Effector memory CD8-positive, alpha-beta T cell (primary cell): ENCODE measurements at places on chromosomes 1 and 21.

DNA sequence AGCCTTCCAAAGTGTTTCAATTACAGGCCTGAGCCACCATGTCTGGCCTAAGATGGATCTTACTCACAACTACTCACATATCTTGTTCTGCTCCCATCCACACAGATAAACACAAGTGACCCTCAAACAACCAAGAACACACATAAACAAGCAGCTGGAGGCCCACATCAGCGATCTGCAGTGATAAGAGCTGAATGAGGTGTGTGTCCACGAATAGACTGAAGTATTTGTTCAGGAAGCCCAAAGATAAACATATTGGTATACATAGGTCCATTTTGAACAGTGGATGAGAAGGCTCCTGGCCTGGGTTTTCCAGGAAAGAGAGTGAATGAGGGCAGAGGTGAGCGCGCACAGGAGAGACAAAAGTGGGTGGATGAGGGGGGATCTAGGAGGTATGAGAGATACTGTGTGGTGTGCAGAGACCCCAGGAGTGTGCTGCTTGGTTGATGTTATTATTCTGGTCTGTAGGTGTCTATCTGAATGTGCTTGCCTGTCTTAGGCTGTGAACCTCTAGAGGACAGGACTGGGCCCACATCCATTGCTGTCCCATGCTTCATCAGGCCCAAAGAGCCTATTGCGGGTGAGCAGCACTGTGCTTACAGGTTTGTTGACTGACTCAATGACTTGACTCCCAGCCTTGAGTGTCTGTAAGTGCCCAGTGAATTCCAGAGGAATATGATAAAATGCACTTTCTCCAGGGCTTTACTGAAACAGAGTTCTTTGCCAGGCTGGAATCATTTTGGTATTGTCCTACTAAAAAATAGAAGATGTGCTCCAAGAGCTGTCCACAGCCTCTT is 79.9 kb upstream of the ATP1A1 start:
- H3K27ac ChIP-seq, result no peak overlapping the region
- peaks cover 8% of the 10 kb centered on the region for H3K27me3 ChIP-seq
- no peaks in the 10 kb centered on the region for H3K4me1 ChIP-seq
- no peak for DNase-seq
- no peak overlapping the region for H3K4me3 ChIP-seq
- H3K36me3 ChIP-seq, result no peaks in the 10 kb centered on the region

GRCh38 chr1:109274533-109275476 is 8.1 kb downstream of the PSRC1 start:
- H3K36me3 ChIP-seq, result peaks cover 4% of the 10 kb centered on the region
- no peak for DNase-seq
- no peaks in the 10 kb centered on the region for H3K27me3 ChIP-seq
- H3K4me3 ChIP-seq, result no peak overlapping the region

GRCh38 chr1:212415107-212415841 is 588 bp upstream of the PACC1 start:
- H3K27ac ChIP-seq, result peak overlapping the region; percentile 94
- no peaks in the 10 kb centered on the region for H3K27me3 ChIP-seq
- H3K36me3 ChIP-seq, result peaks cover 10% of the 10 kb centered on the region
- H3K4me1 ChIP-seq, result peaks cover 23% of the 10 kb centered on the region

DNA sequence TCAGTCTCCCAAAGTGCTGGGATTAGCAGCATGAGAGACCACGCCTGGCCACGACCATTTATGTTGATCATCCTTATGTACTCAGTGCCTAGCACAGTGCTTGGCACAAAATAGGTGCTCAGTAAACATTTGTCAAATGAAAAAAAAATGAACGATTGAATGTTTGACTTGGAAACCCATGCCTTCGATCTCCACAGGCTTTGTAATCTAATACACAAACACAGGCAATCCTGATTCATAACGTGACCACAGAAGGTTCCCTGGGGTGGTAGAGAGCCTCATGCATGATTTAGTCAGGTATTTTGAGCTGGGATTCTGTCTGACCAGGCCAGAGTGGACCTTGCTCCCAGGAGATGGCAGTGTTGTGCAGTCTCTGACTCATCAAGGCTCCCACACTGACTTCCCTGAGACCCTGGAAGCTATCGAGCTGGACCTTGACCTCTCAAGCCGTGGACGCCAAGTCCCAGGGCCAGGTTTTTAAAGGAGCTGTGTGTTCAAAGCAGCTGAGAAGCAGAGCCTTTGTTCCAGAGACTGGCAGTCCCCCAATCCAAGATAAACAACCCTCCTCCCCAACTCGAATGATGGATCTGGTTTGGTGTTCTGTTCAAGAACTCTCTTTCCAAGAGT is 81.1 kb downstream of the PGM1 start:
- H3K4me1 ChIP-seq, result no peaks in the 10 kb centered on the region
- no peak overlapping the region for H3K27ac ChIP-seq
- H3K27me3 ChIP-seq, result peaks cover 5% of the 10 kb centered on the region
- H3K36me3 ChIP-seq, result no peaks in the 10 kb centered on the region
- DNase-seq, result no peak

- no peak for DNase-seq
- H3K27me3 ChIP-seq, result peaks cover 6% of the 10 kb centered on the region
- no peak overlapping the region for H3K4me3 ChIP-seq
- H3K27ac ChIP-seq, result no peak overlapping the region
- no peaks in the 10 kb centered on the region for H3K36me3 ChIP-seq
Measured at GRCh38 chr1:240765732-240766363, 153.9 kb upstream of the GREM2 start.

GRCh38 chr1:181424786-181425403 is 58.4 kb upstream of the CACNA1E start:
- no peak overlapping the region for H3K4me3 ChIP-seq
- H3K27me3 ChIP-seq, result peaks cover 46% of the 10 kb centered on the region
- no peaks in the 10 kb centered on the region for H3K36me3 ChIP-seq
- no peak overlapping the region for H3K27ac ChIP-seq
- peaks cover 3% of the 10 kb centered on the region for H3K4me1 ChIP-seq

GRCh38 chr1:17158961-17159360 is 39.7 kb upstream of the PADI2 start:
- H3K27ac ChIP-seq, result no peak overlapping the region
- H3K4me1 ChIP-seq, result no peaks in the 10 kb centered on the region
- H3K4me3 ChIP-seq, result no peak overlapping the region
- H3K36me3 ChIP-seq, result no peaks in the 10 kb centered on the region
- no peak for DNase-seq

GRCh38 chr1:23578311-23578996 is 19.2 kb upstream of the ID3 start:
- H3K27ac ChIP-seq, result no peak overlapping the region
- peaks cover 4% of the 10 kb centered on the region for H3K4me1 ChIP-seq
- H3K27me3 ChIP-seq, result no peaks in the 10 kb centered on the region
- H3K4me3 ChIP-seq, result no peak overlapping the region
- DNase-seq, result no peak

GRCh38 chr1:30710407-30710806 is 13.0 kb downstream of the MATN1 start:
- H3K4me1 ChIP-seq, result peaks cover 2% of the 10 kb centered on the region
- DNase-seq, result no peak
- H3K4me3 ChIP-seq, result no peak overlapping the region
- peaks cover 46% of the 10 kb centered on the region for H3K27me3 ChIP-seq
- no peak overlapping the region for H3K27ac ChIP-seq
- H3K36me3 ChIP-seq, result no peaks in the 10 kb centered on the region

DNA sequence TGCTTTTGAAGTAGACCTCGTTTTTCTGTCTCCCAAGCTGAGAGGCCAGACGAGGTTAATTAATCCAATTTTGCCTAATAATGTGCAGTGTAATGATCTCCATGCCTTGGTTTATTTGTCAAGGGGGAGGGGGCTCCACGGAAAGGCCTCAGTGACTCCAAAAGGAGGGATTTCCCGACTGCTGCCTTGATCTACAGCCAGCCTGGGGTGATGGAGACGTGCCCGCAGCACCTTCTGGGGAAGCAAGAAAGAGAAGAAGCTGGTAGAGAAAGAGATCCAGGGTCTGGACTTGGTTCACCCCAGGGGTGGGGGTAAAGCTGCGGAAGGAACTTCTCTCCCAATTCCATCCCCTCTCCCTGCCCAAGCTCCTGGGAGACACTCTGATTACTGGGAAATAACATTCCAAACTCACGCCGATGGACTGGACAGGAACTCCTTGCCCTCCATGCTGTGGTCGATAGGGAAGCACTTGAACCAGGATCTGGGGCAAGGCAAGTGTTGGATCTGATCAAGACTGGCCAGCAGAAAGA is 44.1 kb upstream of the SIM2 start:
- no peak overlapping the region for H3K27ac ChIP-seq
- H3K36me3 ChIP-seq, result no peaks in the 10 kb centered on the region
- peaks cover 28% of the 10 kb centered on the region for H3K27me3 ChIP-seq
- no peak for DNase-seq
- no peak overlapping the region for H3K4me3 ChIP-seq

DNA sequence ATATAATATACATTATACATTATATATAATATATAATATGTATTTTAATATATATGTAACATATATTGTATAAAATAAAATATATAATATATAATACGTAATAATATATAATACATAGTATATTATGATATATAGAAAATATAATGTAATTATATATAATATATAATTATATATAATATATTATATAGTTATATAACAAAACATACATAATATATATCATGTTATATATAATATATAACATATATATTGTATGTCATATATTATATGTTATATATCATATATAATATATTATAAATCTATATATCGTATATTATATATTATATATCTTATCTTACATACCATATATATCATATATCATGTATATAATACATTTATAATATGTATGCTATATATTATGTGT is 248.2 kb upstream of the TPTE start:
- H3K36me3 ChIP-seq, result peaks cover 10% of the 10 kb centered on the region
- no peaks in the 10 kb centered on the region for H3K4me1 ChIP-seq
- H3K27ac ChIP-seq, result no peak overlapping the region
- no peak overlapping the region for H3K4me3 ChIP-seq
- H3K27me3 ChIP-seq, result no peaks in the 10 kb centered on the region

DNA sequence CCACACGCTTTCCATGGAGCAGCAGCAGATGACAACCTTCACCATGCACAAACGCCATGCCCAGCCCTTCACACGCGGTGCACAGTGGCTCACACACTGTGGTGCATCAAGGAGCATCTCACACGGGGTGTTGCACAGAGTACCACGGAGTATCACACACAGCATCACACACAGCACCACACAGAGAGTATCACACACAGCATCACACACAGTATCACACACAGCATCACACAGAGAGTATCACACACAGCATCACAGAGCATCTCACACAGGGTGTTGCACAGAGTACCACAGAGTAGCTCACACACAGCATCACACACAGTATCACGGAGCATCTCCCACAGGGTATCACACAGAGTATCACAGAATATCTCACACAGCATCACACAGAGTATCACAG is 122.2 kb upstream of the RAB4A start:
- no peak overlapping the region for H3K4me3 ChIP-seq
- H3K4me1 ChIP-seq, result no peaks in the 10 kb centered on the region
- DNase-seq, result no peak
- H3K27me3 ChIP-seq, result no peaks in the 10 kb centered on the region

DNA sequence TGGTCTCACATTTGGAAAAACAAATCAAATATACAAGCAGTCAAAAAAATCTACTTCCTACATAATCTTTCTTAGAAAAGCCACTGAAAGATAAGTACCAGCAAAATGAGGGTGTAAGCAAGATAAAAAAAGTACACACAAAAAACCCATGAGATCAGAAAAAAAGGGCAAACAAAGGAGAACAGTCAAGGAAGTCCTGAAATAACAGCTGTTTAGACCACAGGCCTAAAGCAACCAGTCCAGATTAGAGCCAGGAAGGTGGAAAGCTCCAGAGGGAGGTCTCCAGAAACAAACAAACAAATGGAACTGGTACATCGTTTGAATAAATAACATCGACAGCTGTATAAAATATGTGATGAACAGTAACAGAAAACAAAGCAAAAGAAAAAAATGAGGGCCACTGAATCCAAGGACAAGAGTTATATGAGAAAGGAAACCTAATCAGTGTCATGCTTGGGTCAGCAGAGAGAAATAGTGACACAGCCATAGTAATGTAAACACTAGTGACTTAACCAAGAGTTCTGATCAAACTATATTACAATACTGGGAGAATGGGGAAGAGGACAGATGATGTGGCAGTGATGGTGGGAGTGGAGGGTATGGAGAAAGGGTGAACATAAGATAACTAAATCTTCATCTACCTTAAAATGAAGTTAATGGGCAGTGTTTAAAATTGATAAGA is 67.5 kb downstream of the NVL start:
- no peaks in the 10 kb centered on the region for H3K27me3 ChIP-seq
- H3K4me1 ChIP-seq, result peaks cover 6% of the 10 kb centered on the region
- DNase-seq, result no peak
- H3K27ac ChIP-seq, result peak overlapping the region; percentile 4
- no peak overlapping the region for H3K4me3 ChIP-seq

GRCh38 chr21:41740604-41741252 is 26.1 kb downstream of the RIPK4 start:
- no peak overlapping the region for H3K4me3 ChIP-seq
- no peak overlapping the region for H3K27ac ChIP-seq
- H3K4me1 ChIP-seq, result no peaks in the 10 kb centered on the region
- no peak for DNase-seq
- peaks cover 32% of the 10 kb centered on the region for H3K27me3 ChIP-seq
- peaks cover 7% of the 10 kb centered on the region for H3K36me3 ChIP-seq

DNA sequence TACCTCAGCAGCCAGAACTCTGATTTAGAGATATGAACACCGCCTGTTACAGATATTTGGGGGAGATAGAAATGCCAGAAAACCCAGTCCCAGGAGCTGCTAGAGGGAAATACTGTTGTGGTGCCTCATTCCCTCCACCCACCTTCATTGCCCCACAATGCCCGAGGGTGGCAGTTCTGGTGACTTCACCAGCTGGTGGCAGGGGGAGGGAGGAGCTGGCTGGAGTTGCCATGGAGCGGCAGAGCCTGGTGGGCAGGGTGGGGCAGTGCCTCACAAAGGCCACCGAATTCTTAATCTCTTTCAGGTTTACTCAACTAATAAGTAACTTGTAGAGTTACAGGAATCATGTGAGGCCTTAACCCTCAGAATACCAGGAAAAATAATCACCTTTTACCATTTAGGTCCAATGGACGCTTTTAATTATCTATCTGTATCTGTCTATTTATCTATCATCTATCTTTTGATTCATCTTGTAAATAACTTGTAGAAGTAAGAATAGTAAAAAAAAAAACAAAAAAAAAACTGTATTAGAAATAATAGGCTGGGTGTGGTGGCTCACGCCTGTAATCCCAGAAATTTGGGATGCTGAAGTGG is 11.7 kb upstream of the S100A11 start:
- peak overlapping the region; percentile 67 for H3K4me3 ChIP-seq
- H3K27me3 ChIP-seq, result peaks cover 13% of the 10 kb centered on the region
- H3K4me1 ChIP-seq, result peaks cover 18% of the 10 kb centered on the region
- H3K27ac ChIP-seq, result peak overlapping the region; percentile 92
- peak; percentile 60 for DNase-seq
- H3K36me3 ChIP-seq, result peaks cover 6% of the 10 kb centered on the region

DNA sequence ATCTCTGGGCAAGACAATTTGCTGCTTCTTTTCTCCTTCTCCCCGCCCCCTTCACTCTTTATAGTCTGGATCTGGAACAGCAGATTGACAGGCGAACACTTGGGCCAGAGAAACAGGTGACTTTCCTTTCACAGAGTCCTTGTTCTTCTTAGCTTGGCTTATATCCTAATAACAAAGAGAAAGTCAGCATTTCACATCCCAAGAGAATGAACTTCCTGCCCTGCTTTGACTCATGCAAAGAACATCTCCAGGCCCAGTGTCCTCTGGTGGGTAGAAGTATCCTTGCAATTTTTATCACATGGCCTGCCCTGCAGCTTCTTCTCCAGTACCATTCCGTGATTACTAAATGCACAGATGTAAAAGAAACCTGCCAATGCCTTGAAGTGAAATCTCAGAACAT is 764.4 kb downstream of the ADGRL2 start:
- H3K27me3 ChIP-seq, result no peaks in the 10 kb centered on the region
- no peak overlapping the region for H3K27ac ChIP-seq
- no peaks in the 10 kb centered on the region for H3K36me3 ChIP-seq
- DNase-seq, result no peak
- H3K4me3 ChIP-seq, result no peak overlapping the region
